SK-N-DZ (cell line): ENCODE measurements at places on chromosomes 3 and 15.

DNA sequence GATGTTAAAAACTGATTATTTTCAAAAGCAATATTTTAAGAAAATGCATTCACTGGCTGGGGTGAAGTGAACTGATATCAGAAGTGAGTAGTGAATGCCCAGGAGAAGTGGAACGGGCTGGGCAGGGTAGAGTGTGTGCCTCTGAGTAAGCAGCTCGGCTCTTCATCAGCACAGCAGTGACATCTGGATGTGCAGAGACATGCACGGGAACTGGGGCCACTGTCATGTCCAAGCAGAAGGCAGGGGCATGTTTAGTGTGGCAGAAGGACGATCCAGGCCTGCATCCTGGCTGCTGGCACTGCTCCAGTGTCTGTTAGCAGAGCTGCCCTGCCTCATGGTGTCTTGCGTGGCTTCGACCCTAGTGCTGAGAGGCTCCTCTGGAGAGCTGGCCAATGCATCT is 305.6 kb upstream of the LRRFIP2 start:
- no peak for DNase-seq

DNA sequence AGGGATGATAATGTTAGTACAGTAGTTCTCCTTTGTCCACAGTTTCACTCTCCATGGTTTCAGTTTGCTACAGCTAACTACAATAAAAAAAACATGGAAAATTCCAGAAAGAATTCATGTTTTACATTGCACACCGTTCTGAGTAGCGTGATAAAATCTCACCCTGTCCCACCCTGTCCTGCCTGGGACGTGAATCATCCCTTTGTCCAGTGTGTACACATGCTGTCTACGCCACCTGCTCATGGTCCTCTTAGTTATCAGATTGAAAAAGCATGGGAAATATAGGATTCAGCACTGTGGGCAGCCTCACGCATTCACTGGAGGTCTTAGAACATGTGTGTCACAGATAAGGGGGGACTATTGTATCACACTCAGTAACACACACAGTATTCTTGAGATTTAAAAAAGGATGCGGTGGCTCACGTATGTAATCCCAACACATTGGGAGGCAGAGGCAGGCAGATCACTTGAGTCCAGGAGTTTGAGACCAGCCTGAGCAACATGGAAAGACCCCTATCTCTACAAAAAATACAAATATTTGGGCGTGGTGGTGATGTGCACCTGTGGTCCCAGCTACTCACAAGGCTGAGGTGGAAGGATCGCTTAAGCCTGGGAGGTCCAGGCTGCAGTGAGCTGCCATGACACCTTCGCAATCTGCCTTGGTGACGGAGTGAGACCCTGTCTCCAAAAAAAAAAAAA is 8.7 kb upstream of the FLNB start:
- DNase-seq = no peak

GRCh38 chr3:54761637-54762036 is 166.2 kb downstream of the LRTM1 start:
- no peak for DNase-seq

DNA sequence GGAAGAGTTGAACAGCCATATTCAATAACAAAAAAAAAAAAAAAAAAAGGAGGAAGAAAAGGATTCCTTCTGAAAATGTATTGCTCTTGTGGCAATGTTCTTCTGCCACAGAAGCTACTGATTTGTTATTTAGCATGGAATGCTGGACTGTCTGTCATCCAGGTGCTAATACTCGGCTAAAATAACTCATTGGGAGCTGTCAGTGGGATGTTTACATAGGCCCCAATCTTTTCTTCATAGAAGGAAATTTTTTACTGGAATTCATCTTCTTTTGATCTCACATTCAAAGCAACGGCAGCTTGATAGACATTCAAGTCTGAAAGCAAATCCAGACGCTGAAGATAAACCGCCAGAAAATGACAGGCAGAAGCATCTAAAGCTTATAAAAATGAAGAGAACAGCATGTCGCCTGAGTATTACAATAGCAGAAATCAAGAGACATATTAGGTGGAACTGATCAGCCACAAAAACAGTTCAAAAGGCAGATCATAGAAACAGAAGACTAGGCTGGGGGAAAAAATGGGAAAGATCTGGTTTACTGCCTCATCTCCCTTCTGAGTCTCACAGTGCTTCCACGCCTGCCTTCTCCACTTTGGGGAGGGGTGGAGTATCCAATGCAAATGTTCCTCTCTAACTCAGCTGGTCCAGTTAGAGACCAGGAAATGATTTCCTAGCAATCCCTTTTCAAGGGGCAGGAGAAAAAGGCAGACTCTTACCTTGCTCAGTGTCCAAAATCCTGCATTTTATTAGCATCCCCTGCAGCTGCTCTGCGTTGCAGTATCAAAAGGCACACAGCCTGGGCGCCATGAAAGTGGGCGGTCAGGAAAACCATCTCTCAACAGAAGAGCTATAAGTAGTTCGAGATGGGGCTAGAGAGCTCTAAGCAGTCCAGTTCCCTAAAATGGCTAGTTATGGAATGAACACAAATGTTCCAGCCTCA is 451.9 kb downstream of the FOXP1 start:
- no peak for DNase-seq

DNA sequence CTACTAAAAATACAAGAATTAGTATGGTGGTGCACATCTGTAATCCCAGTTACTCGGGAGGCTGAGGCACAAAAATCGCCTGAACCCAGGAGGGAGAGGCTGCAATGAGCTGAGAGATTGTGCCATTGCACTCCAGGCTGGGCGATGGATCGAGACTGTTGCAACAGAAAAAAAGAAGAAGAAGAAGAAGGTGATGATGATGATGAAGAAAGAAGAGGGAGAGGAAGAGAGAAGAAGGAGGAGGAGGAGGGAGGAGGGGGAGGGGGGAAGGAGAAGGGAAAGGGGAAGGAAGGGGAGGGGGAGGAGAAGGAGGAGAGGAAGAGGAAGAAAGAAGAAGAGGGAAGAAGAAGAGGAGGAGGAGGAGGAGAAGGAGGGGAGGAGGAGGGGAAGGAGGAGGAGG is 33.2 kb upstream of the ZNF710 start:
- DNase-seq = no peak
